ENCODE measurements at places on chromosomes 2 and 18.

DNA sequence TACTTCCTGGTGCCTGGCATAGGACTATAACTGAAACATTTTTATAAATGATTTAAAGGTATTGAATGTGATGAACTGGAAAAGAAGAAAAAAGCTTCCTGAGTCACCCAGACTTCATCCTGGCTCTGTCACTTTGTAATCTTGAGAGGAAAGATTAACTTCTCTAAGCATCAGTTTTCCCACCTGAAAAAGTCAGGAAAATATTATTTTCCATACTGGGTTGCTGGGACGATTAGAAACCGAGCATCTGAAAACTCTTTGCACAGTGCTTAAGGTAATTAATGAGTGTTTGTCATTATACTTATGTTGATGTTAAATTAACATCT is 71.8 kb downstream of the FMNL2 start:
- H3K27ac ChIP-seq: peak overlapping the region; percentile 61
- no peaks in the 10 kb centered on the region for H3K36me3 ChIP-seq
- H3K4me3 ChIP-seq: no peak overlapping the region
- H3K4me1 ChIP-seq: peaks cover 20% of the 10 kb centered on the region
- DNase-seq: no peak

- no peaks in the 10 kb centered on the region for H3K27me3 ChIP-seq
- no peak for DNase-seq
- no peaks in the 10 kb centered on the region for H3K4me1 ChIP-seq
Measured at GRCh38 chr2:26273501-26273900, 28.8 kb downstream of the HADHB start.

- H3K27me3 ChIP-seq: no peaks in the 10 kb centered on the region
- no peak for DNase-seq
Measured at GRCh38 chr2:27730261-27730662, 41.3 kb upstream of the MRPL33 start.

GRCh38 chr2:68556381-68556780 is 87.0 kb upstream of the PROKR1 start:
- no peaks in the 10 kb centered on the region for H3K27me3 ChIP-seq
- no peak overlapping the region for H3K4me3 ChIP-seq
- DNase-seq: no peak
- no peak overlapping the region for H3K27ac ChIP-seq

DNA sequence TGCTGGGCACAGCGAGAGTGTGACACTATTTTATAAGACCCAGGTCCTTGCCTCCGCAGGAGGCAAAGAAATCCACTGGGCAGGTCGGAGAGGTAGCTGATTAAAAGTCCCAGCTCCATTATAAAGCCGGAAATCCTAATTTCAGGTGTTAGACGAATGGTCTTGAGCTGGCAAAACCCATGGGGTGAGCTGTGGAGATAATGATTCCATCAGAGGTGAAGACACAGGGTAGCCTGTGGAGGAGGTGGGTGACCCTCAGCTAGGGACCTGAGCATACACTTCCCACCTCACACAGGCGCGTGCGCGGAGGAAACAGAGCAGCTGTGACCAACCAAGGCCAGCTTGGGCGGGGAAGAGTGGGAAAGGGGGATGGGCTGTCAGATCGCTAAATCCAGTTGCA is 201.7 kb upstream of the CXCR4 start:
- H3K4me1 ChIP-seq: no peaks in the 10 kb centered on the region
- no peak for DNase-seq
- no peaks in the 10 kb centered on the region for H3K27me3 ChIP-seq
- H3K4me3 ChIP-seq: no peak overlapping the region
- H3K27ac ChIP-seq: no peak overlapping the region

DNA sequence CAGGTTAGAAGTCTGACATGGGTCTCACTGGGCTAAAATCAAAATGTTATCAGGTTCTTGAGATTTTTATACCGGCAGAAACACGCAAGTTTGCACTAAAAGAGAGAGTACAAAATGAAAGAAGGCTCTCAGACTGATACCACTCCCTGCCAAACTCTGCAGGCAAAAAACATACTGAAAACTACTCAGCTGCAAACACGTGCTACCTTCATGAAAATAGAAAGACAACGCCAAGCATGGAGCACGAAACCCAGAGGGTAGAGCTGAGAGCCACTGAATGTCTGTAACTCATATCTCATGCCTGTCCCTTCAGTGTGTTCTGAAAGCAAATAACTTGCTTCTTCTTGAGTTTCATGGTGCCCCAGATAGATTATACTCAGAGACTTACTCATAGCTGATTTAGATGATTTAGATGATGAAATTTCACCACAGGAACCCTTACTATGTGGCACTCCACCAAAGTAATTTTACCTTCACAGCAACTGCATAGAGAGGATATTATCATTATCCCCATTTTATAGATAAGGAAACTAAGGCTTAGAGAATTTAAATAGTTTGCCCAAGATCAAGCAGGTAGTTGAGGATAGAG is 313.0 kb upstream of the SLC39A10 start:
- H3K4me3 ChIP-seq: no peak overlapping the region
- no peaks in the 10 kb centered on the region for H3K36me3 ChIP-seq
- no peaks in the 10 kb centered on the region for H3K4me1 ChIP-seq
- DNase-seq: no peak
- H3K27ac ChIP-seq: no peak overlapping the region

- DNase-seq: no peak
- no peak overlapping the region for H3K4me3 ChIP-seq
- H3K4me1 ChIP-seq: peaks cover 15% of the 10 kb centered on the region
- H3K27me3 ChIP-seq: no peaks in the 10 kb centered on the region
Measured at GRCh38 chr18:22439447-22439846, 21.7 kb upstream of the CTAGE1 start.

DNA sequence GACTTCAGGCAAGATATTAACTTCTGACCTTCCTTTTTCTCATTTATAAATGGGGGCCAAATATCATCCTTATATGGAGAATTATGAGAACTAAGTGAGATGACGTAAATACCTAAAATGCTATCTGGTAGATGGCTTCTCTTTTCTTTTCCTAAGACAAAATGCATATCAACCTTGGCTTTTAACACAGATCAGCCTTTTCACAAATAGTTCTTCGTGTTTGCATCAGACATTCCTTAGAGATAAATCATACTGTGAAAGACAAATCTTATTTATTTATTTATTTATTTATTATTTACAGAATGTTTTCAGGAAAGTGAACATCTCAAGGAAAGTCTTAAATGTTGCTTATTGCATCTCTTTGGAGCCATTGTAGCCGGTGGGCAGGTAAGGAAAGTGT is 62.8 kb downstream of the NBEAL1 start:
- no peak overlapping the region for H3K27ac ChIP-seq
- H3K36me3 ChIP-seq: no peaks in the 10 kb centered on the region
- H3K27me3 ChIP-seq: no peaks in the 10 kb centered on the region
- no peak for DNase-seq
- no peaks in the 10 kb centered on the region for H3K4me1 ChIP-seq
- H3K4me3 ChIP-seq: no peak overlapping the region

DNA sequence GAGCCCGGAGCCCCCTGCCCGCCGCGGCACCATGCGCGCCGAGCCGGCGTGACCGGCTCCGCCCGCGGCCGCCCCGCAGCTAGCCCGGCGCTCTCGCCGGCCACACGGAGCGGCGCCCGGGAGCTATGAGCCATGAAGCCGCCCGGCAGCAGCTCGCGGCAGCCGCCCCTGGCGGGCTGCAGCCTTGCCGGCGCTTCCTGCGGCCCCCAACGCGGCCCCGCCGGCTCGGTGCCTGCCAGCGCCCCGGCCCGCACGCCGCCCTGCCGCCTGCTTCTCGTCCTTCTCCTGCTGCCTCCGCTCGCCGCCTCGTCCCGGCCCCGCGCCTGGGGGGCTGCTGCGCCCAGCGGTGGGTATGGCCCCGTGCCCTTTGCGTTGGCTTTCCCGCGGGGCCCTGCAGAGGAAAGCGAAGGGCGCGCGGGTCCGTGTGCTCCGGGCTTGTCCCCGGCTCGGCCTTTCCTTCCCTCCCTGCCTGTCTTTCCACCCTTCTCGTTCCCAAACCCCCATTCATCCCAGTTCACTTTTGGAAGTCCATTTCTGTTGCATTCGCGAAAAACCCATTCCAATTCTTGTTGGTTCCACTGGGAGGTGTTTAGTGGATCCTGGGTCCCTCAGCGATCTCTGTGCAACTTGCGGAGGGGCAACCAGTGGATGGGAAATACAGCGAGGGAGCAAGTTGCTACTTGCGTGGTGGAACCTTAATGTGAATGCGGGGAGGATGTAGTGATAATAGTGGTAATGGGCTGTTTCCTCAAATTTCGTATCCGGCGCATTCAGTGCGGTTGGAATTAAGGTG is 599 bp downstream of the ADAM23 start:
- no peaks in the 10 kb centered on the region for H3K36me3 ChIP-seq
- H3K4me3 ChIP-seq: peak overlapping the region; percentile 72
- H3K27ac ChIP-seq: no peak overlapping the region
- peaks cover 63% of the 10 kb centered on the region for H3K27me3 ChIP-seq

GRCh38 chr2:198711484-198711883 is 746.3 kb downstream of the SATB2 start:
- no peak for DNase-seq
- no peaks in the 10 kb centered on the region for H3K4me1 ChIP-seq
- H3K27me3 ChIP-seq: no peaks in the 10 kb centered on the region
- no peak overlapping the region for H3K27ac ChIP-seq
- H3K36me3 ChIP-seq: no peaks in the 10 kb centered on the region

DNA sequence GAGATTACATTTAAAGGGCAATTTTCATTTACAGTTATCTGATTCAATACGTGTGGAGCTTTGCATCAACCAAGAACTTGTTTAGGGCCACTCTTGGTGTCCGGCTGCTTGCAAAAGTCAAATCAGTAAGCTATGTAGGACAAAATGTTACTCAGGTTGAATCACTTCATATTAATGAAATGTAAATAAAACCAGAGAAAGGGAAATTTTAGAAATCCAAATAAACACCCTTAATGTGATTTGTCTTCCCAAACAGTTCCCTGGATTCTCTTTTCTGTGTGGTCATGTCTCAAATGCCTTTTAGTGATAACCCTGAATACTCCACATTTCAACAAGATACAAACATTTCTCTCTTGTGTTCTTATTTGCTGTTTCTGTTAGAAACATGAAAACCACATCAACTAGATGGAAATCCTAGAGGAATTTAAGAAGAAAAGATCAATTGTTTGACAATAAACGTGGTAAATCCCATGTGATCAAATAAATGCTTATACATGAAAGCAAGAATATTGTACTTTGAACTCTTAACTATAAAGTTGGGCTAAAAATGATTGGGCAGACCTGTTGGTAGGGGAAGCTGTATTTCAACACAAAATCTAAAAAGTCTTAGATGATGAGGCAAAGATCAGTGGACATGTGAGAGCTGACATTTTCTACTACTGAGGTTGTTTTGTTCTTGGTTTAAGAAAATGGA is 101.3 kb downstream of the CDC42EP3 start:
- DNase-seq: no peak
- H3K4me3 ChIP-seq: no peak overlapping the region
- peaks cover 20% of the 10 kb centered on the region for H3K4me1 ChIP-seq
- H3K36me3 ChIP-seq: no peaks in the 10 kb centered on the region
- peak overlapping the region; percentile 64 for H3K27ac ChIP-seq

- no peaks in the 10 kb centered on the region for H3K36me3 ChIP-seq
- H3K27me3 ChIP-seq: no peaks in the 10 kb centered on the region
- no peak overlapping the region for H3K27ac ChIP-seq
- H3K4me3 ChIP-seq: no peak overlapping the region
Measured at GRCh38 chr2:160308915-160309314, 108.8 kb upstream of the ITGB6 start.

GRCh38 chr2:172293952-172294351 is 133.4 kb upstream of the ITGA6 start:
- H3K27me3 ChIP-seq: peaks cover 10% of the 10 kb centered on the region
- H3K4me1 ChIP-seq: no peaks in the 10 kb centered on the region
- no peak overlapping the region for H3K27ac ChIP-seq
- no peaks in the 10 kb centered on the region for H3K36me3 ChIP-seq

DNA sequence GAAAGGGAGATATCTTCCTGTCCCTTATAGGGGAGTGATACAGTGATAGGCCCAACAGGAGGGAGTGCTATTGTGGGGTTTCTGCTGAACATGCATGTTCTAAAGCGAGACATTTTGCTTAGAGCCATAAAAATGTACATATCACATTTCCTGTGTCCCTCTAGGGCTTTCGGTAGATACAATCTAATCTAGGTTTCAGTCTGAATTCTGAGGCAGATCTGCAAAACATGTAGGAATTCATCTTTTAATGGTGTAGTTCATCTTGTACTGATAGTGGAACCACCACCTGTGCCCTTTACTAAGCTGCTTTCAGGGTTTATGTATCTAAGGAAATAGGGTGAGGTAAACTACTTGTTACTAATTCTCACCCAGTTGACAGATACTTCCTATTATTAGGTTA is 73.8 kb downstream of the SPTBN1 start:
- H3K4me1 ChIP-seq: peaks cover 24% of the 10 kb centered on the region
- peak overlapping the region; percentile 67 for H3K27ac ChIP-seq
- no peak for DNase-seq

DNA sequence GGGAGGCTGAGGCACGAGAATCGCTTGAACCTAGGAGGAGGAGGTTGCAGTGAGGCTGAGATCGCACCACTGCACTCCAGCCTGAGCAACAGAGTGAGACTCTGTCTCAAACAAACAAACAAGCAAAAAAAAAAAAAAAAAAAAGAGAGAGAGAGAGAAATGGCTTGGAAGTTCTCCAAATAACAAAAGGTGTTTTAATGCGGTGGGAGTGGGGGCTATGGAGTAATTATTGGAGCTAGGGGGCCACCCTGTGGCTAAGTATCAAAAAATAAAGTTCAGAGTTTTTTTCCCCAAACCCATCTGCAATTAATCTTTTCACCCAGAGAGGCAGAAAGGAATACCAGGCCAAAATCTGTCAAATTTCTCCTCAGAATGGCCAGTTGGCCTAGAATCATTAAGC is 23.0 kb upstream of the CEP68 start:
- DNase-seq: no peak
- no peak overlapping the region for H3K4me3 ChIP-seq
- peaks cover 6% of the 10 kb centered on the region for H3K4me1 ChIP-seq
- H3K36me3 ChIP-seq: no peaks in the 10 kb centered on the region
- no peaks in the 10 kb centered on the region for H3K27me3 ChIP-seq
- no peak overlapping the region for H3K27ac ChIP-seq

GRCh38 chr2:86556508-86556907 is 6.7 kb downstream of the CHMP3 start:
- DNase-seq: peak; percentile 13
- H3K4me3 ChIP-seq: no peak overlapping the region
- no peaks in the 10 kb centered on the region for H3K27me3 ChIP-seq
- no peak overlapping the region for H3K27ac ChIP-seq
- H3K36me3 ChIP-seq: no peaks in the 10 kb centered on the region

- H3K27me3 ChIP-seq: no peaks in the 10 kb centered on the region
Measured at GRCh38 chr18:51361130-51361860, 163.8 kb upstream of the MEX3C start.

GRCh38 chr2:71600555-71600954 is 147.2 kb downstream of the DYSF start:
- H3K4me1 ChIP-seq: peaks cover 8% of the 10 kb centered on the region
- H3K27me3 ChIP-seq: peaks cover 5% of the 10 kb centered on the region
- H3K4me3 ChIP-seq: no peak overlapping the region
- H3K36me3 ChIP-seq: no peaks in the 10 kb centered on the region
- no peak overlapping the region for H3K27ac ChIP-seq

GRCh38 chr2:237514474-237515130 is 27.6 kb downstream of the MLPH start:
- H3K4me1 ChIP-seq: no peaks in the 10 kb centered on the region
- H3K27ac ChIP-seq: no peak overlapping the region
- no peak for DNase-seq
- H3K27me3 ChIP-seq: no peaks in the 10 kb centered on the region
- H3K36me3 ChIP-seq: no peaks in the 10 kb centered on the region
- no peak overlapping the region for H3K4me3 ChIP-seq

- DNase-seq: no peak
- H3K36me3 ChIP-seq: no peaks in the 10 kb centered on the region
- no peaks in the 10 kb centered on the region for H3K27me3 ChIP-seq
Measured at GRCh38 chr2:229591611-229592010, 122.7 kb downstream of the DNER start.

GRCh38 chr2:37337620-37338280 is 6.7 kb upstream of the QPCT start:
- H3K4me1 ChIP-seq: no peaks in the 10 kb centered on the region
- H3K27me3 ChIP-seq: no peaks in the 10 kb centered on the region
- no peak overlapping the region for H3K27ac ChIP-seq
